Retinal pigment epithelial cell (primary cell): ENCODE measurements at places on chromosomes 2 and 18.

- DNase-seq = no peak
These were observed 121.0 kb downstream of the ALPK2 start for GRCh38 chr18:58507880-58508279.

- DNase-seq = no peak
These were observed 1031.8 kb upstream of the ZEB2 start for GRCh38 chr2:145551686-145552085.

DNA sequence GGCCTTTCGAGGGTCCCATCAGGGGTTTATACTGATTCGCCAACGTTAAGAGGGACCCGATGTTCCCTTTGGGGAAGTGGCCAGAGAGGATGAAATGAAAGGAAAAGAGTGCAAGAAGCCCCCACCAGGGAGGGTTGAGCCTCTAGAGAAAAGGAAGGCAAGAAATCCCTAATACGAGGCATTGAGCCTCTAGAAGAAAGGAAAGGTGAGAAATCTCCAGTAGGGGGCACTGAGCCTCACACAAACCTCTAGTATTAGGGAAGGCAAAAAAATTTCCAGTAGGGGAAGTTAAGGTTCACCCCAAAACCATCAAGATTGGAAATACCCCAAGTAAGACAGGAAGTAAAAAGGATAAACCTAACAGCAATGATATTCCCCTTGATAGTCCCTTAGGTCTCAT, 9.8 kb upstream of the SAP130 start:
- no peak for DNase-seq

DNA sequence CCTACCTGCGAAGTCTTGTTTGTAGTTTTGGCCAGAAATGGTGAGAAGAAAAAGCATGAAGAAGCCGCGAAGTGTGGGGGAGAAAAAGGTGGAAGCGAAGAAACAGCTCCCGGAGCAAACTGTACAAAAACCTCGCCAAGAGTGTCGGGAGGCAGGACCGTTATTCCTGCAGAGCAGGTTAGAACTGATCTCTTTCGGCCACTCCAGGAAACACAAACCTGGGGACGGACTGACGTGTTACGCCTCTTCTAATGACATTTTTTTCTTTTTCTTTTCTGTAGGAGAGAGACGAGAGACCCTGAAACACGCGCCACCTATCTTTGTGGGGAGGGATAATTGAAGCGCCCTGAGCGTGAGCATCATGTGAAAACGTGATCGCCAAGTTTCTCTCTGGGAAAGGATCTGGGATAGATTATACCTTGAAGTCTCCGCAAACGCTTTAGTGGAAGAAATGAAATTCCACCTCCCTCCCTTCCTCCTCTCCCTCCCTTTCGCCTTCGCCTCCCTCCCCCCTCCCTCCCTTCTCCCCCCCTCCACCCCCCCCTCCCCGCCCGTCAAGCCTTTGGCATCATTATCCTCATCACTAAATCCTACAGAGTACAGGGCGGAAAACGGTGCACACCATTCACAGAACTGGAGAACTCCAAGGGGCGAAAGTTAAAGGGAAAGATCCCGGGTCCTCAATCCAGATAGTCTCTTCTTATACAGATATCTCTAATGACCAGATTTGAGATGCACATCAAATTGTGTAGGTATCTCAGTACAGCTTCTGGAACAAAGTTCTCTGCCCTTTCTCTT, at the start of gene ZEB2:
TSS of gene ZEB2 (minus strand) at position 186 of the 798 bp plus-strand sequence. CDS start 2,769 bp downstream, outside the sequence.
- DNase-seq = no peak

DNA sequence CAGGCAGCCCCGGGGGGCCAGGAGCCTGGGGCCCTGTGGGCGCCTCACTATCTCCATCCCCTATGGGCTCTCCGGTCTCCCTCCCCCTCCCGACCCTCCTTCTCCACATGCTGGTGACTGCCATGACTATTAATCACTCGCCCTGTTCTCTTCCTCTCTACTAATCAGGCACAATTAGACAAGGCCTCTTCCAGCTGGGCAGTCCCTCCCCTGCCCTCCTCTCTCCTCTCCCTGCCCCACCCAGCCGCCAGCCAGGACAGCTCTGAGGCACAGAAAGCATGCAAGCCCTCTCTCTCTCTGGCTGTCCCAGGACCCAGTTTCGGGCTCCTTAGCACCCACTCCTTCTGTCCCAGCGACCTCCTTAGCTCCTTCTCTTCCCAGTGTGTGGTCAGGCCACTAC, 5.8 kb downstream of the ASIC4 start:
- DNase-seq = no peak
